ENCODE measurements at places on chromosomes 13 and 19.

DNA sequence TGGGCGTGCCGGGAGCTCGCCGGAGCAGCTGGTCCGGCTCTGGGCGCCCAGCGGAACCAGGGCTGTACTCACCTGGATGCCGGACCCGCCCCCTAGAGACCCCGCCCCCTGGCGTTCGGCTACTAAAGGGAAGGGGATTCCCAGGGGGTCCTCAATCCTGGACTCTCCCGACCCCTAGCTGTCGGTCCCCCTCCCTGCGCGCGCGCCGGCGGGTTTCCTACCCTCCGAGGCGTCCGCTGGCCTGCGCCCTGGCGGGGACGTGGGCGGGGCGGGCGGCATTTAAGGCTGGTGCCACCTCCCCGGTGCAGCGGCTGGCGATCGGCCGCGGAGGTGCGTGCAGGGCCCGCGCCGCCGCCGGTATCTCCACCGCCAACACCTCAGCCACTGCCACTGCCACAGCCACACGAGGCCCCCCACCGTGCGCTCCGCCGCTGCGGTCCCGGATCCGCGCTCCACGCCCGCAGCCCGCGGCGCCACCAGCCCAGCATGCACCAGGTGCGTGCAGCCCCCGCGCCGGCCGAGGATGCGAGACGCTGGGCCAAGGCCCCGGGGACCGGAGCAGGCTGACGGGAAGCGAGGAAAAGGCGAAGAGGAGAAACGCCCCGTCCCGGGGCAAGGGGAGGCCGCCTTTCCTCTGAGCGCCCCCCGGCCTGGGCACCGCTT lies at the start of gene ATP12A:
TSS of gene ATP12A (plus strand) at position 151 of the 663 bp plus-strand sequence. CDS start at position 487, 336 bp downstream.
- H3K27ac ChIP-seq: no peak within 1 kb of the TSS
- H3K36me3 ChIP-seq: no peaks in the 10 kb centered on the region
- H3K4me3 ChIP-seq: no peak within 1 kb of the TSS

GRCh38 chr19:5795382-5795919 lies 4.5 kb upstream of the DUS3L start:
- H3K36me3 ChIP-seq: no peaks in the 10 kb centered on the region
- no peaks in the 10 kb centered on the region for H3K4me1 ChIP-seq
- H3K4me3 ChIP-seq: no peak overlapping the region
- H3K27me3 ChIP-seq: no peaks in the 10 kb centered on the region

- no peak overlapping the region for H3K4me3 ChIP-seq
- no peaks in the 10 kb centered on the region for H3K4me1 ChIP-seq
- no peaks in the 10 kb centered on the region for H3K36me3 ChIP-seq
- no peak for DNase-seq
Observed at GRCh38 chr13:74747186-74747955, 613.2 kb upstream of the KLF12 start.

DNA sequence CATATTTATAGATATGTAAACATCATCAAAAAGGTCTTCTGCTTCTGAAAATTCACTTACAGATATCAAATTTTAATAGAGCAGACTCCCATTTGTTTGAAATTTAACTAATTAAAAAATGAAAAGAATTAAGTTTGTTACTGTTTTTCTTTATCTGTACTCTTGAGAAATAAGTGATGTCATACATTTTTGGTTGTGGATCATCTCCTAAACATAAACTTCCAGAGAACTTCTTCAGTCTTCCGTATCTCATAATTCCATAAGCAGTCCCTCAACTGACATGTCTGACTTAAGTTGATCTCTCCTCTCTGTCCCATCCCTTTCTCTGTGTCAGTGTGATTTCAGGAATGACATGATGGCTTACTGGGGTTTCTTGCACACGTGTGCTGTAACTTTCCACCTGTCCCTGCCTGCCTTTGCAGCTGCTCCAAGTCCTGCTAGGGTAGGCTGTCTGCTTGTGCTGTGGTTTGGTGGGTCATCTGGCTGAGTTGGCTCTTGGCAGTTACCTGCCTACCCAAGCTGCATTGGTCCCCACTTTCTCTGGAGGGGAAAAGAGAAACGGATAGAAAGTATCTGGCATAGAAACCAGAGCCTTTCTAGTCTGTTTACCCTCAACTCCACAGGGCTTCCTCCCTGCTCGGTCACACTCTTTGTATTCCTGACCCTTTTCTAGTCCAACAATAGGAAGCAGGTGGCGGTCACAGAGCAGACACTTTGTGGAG lies 127.1 kb downstream of the GGACT start:
- peaks cover 8% of the 10 kb centered on the region for H3K4me1 ChIP-seq
- H3K4me3 ChIP-seq: no peak overlapping the region
- peak; percentile 69 for DNase-seq
- H3K27me3 ChIP-seq: no peaks in the 10 kb centered on the region

Measured in endothelial cell of umbilical vein (primary cell).